ENCODE measurements at places on chromosomes 5 and 9.

- DNase-seq, result no peak
Observed at GRCh38 chr5:139644001-139644456, 4.1 kb upstream of the CXXC5 start.

DNA sequence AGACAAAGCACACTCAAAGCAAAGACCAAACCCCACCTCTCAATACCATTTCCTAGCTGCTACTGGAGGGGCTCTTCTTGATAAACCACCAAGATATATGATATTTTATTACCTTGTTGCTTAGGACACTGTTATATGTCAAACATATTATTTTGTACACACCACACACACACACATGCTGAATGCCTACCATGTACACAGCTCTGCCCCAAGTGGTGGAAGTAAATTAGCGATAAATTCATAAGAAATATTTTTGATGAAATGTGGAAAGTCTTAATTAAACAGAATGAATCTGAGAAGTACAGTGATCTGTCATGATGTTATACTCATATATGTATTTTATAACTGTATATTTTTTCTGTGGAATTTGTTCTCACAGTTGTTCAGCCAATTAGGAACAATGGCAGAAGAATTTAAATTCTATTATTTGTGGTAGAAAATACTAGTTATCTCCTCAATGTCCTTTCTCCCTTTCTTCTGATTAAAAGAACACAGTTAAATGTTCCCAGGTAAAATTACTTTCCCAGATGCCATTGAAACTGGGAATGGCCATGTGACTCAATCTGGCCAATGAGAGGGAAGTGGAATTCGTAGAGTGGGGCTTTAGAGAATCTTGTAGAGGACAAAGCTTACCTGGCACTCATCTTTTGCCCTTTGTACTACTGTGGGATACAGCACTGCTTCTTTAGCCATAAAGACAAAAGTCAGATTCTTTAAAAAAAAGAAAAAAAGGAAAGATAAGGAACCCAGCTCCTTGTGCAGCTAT, 156.5 kb downstream of the SNCAIP start:
- DNase-seq, result no peak

DNA sequence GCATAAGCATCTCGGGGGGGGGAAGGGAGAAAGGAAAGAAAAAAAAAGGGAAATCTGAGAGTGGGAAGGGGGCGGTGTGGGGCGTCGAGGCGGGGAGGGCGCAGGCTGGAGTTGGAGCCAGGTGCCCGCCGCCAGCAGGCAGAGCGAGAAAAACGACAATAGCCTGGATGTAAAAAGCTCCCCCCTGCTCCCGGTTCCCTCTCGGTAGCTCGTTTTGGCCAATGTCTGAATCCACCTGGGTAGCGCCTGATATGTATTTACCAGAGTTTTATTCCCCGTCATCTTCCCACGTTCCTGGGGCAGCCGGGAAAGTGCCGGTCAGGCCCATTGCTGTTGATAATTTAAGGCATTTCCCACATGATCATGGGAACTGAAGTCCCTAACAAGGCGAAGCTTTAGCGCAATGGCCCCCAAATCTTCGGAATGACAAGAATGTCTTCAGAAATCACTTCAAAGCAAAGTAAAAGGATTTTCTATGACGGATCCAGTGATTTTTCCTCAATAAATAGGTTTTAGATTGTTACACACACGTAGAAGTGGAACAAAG, 3.0 kb upstream of the OTP start:
- DNase-seq, result no peak

- DNase-seq, result no peak
Observed at GRCh38 chr9:137320555-137321384, 18.7 kb upstream of the NRARP start.

- peak; percentile 28 for DNase-seq
Observed at GRCh38 chr5:107184066-107184465, 486.7 kb downstream of the EFNA5 start.

GRCh38 chr5:90472783-90473395, 1.7 kb downstream of the MBLAC2 start:
- no peak for DNase-seq

DNA sequence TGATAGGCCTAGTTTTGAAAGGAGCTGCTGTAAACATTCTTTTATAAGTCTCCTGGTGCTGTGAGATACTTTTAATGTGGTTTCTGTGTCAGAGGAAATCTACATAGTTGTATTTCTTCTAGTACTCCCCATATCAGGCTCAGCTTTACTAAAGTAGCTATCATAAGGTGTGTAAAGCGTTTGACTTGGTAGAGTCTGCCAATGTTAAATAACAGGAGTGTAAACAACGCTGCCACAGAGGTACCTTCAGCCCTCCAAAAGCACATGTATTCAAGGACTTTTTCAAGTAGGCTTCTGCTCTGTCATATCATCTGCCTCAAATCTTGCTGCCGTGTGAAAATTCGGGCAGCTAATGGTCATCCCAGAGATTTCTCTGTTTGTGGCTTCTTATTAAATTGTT, 142.7 kb downstream of the ZSWIM6 start:
- no peak for DNase-seq

GRCh38 chr9:131094622-131095021, 1.7 kb upstream of the AIF1L start:
- DNase-seq, result peak; percentile 40

GRCh38 chr5:111320953-111321352, 96.8 kb downstream of the CAMK4 start:
- no peak for DNase-seq

GRCh38 chr9:113499876-113500497, 36.5 kb downstream of the RGS3 start:
- no peak for DNase-seq

- DNase-seq, result peak; percentile 38
Observed at GRCh38 chr9:1233568-1233967, 183.4 kb downstream of the DMRT2 start.

GRCh38 chr5:171323806-171324632, 15.0 kb downstream of the TLX3 start:
- DNase-seq, result no peak

GRCh38 chr5:138649316-138649720, 74.1 kb upstream of the HSPA9 start:
- no peak for DNase-seq

- no peak for DNase-seq
Observed at GRCh38 chr5:124139477-124139876, 607.0 kb downstream of the ZNF608 start.

GRCh38 chr9:89718651-89719050, 113.8 kb downstream of the GADD45G start:
- DNase-seq, result no peak

DNA sequence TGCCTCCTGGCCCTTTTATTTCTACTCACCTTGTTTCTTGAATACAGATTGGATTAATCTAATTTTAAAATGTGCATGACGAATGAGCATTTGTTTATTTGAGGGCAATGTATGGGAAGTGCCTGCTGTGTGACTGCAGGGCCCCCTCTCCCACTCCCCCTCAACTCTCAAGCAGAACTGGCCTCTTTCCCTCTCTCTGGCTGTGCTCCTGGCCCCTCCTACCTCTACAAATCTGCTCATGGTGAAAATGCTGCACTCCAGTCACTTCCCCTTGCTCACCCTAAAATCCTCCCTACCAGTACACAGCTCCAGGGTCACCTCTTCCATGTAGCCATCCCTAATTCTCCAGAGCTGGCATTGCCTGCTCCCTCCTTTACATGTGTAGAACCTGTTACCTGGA, 17.2 kb upstream of the NDST1 start:
- DNase-seq, result no peak

- DNase-seq, result no peak
Observed at GRCh38 chr9:90919883-90920282, 118.3 kb downstream of the SYK start.

- DNase-seq, result no peak
Observed at GRCh38 chr9:8208465-8208864, 408.9 kb upstream of the DMAC1 start.

DNA sequence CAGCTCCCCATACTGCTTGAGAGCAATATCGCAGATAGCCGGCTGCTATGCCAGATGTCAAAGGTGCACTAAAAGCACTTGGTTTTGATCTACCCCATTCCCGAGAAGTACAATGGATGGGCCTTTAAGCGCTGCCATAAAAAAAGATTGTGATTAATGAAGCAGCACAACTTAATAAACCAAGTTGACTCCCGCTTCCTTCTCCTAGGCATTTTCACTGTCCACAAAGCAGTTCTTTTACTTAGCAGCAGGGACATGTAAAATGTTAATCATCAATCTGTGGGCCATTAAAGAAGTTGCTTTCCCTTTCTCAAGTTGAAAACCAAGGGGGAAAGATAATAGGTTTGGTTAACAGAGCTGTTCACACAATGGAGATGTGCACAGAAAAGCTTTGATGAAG, 176.4 kb downstream of the TRPM6 start:
- no peak for DNase-seq

DNA sequence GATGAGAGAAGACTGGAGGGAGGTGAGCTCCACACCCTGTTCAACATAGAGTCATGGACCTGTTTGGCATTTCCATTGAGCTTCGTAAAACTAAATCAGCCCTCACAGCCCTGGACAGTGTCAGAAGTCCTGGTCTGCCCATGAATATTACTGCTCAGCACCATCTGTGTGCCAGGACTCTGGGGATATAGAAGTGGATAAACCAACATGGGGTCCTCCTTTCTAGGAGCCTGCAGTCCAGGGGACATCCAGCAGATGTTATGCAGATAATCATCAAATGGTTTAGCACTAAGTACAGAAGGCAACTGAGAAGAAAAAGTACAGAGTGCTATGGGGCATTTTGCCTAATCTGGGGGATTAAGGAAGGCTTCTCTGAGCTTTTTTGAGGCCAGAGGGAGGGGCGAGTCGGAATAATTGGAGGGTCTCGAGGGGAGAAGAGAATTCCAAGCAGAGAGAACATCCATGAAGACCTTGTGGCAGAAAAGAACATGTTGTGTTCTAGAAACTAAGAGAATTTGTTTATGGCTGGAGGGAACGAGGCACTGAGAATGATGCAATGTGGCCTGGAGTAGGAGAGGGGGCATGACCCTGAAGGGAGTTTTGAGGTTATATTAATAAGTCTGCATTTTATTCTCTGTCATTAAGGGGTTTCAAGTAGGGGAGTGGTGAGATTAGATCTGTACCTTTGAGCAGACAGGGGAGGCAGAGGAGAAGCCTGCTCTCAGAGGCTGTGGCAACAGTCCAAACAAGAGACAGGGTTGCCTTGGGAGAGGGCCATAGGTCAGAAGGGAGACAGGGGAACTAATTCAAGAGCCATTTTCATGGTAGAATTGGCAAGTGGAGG, 63.5 kb upstream of the SLC2A8 start:
- no peak for DNase-seq

Measured in fibroblast of pulmonary artery (primary cell).